Left renal cortex interstitium (tissue), 4 donors: ENCODE measurements at places on chromosomes 2 and 18. TPM values are rescaled to one million over a fixed set of nuclear protein-coding genes. Genes with fewer than 3 reads are reported as not detected.

- peak; percentile 85 for DNase-seq
Observed at GRCh38 chr2:39436592-39437521, at the start of gene MAP4K3. Gene MAP4K3, minus strand, starts transcription at chr2:39437285. Its CDS starts 298 bp downstream, at chr2:39436987.

GRCh38 chr2:176285321-176285720, 16.1 kb downstream of the MTX2 start:
- DNase-seq = no peak

DNA sequence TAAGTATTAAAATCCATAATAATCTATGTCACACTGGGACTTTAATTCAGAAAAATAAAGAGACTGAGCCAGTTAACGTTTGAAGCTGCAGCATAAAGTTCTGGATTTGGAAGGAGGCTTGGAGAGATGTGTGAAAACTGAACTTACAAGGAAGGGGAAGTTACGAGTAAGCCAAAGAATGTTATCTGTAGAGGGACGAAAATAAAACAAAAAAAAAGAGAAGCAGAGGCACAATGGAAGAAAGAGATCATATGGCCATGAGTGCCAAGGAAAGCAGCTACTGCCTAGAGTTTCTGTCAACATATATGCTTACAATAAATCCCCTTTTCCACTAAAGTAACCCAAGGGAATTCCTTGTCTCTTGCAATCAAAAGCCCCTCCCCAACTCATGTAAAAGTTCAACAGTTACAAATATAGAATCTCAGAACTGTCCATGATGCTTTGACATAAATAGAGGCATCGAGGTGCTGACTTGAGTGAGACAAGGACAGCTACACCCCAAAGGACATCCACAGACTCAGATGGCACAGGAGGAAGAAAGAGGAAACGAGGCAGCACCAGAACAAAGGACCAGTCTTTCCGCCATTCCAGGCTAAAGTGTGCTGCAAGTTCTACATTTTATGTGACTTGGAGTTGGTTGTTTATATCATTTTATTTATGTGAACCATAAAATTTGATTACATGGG, 16.1 kb upstream of the ARL5A start:
- no peak for DNase-seq

GRCh38 chr2:75465317-75465984, 95.3 kb downstream of the EVA1A start:
- no peak for DNase-seq

DNA sequence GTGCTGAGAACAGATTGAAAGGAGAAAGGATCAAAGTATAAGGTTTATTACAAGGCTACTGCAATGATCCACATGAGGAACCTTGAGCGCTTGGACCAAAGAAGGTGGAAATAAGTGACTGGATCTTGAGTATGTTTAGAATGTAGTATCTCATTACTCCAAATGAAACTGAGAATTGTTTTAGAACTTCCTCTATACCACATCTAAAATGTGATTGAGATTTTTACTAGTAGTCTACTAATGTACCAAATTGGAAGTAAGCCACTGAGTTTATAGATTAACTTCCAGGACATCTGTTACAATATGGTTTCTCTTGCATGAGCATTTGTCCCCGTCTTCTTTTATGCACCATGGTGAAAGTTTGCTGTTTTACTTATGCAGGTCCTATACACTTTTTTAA, 300.5 kb downstream of the SUCLG1 start:
- DNase-seq = no peak

DNA sequence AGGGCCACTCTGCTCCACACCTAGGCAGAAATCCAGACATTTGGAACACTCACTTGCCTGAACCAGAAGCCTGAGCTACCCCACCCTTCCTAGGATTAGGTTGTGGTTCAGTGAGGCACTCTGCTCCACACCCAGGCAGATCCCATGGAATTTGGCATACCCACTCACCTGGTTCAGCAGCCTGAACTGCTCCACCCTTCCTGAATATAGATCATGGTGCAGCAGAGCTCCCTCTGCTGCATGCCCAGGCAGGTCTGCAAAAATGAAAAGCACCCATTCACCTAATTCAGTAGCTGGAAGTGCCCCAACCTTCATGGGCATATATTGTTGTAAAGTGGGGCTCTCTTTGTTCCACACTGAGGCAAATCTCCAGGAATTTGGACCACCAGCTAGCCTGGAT, 185.1 kb upstream of the CNTNAP5 start:
- DNase-seq = no peak

GRCh38 chr2:198817536-198817935, 640.2 kb downstream of the SATB2 start:
- no peak for DNase-seq

DNA sequence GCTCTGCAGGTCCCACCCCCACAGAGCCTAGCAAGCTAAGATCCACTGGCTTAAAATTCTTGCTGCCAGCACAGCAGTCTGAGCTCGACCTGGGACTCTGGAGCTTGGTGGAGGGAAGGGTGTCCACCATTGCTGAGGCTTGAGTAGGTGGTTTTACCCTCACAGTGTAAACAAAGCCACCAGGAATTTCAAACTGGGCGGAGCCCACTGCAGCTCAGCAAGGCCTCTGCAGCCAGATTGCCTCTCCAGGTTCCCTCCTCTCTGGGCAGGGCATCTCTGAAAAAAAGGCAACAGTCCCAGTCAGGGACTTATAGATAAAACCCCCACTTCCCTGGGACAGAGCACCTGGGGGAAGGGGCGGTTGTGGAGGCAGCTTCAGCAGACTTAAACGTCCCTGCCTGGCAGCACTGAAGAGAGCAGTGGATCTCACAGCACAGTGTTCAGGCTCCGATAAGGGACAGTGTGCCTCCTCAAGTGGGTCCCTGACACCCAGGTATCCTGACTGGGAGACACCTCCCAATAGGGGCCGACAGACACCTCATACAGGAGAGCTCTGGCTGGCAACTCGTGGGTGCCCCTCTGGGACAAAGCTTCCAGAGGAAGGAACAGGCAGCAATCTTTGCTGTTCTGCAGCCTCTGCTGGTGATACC, 20.0 kb upstream of the NEMP2 start:
- no peak for DNase-seq

DNA sequence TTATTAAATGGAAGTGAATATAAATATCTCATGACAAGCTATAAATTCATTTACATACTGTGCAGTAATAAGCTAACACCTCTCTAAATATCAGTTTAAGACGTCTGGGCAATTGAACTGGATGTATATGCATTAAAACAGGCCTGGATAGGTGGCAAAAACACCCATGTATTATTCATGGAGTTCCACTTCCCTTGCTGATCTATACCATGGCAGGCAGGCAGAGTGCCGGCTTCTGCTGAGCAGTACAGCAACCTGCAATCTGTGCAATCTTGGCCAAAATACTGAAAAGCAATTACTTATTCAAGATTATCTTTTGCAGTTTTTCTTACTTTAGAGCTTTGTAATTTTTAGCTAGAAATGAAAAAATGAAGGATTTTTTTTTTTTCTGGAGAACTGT, 112.1 kb upstream of the PIEZO2 start:
- DNase-seq = no peak

DNA sequence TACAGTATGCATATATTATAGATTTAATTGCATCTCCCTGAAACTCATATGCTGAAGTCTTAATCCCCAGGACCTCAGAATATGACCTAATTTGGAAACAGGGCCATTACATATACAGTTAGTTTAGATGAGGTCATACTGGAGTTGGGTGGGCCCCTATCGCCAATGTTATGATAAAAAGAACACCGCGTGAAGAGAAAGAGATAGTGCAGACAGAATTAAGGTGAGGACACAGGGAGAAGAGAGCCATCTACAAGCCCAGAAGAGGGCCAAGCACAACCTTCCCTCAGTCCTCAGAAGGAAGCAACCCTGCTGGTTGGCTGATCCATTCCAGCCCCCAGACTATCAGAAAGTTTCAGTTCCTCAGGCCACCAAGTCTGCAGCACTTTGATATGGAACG, 311.9 kb upstream of the RAB6C start:
- no peak for DNase-seq

GRCh38 chr2:23756593-23757292, 170.2 kb downstream of the ATAD2B start:
- no peak for DNase-seq

FAM110C gene
- 11.4 TPM for polyA plus RNA-seq

NDC80 gene
- polyA plus RNA-seq = 25.8 TPM

ABCB11 gene
- 0.27 TPM for polyA plus RNA-seq

RTKN gene
- polyA plus RNA-seq = 67.5 TPM

CRYGD gene
- not detected for polyA plus RNA-seq

GPAT2 gene
- 5.0 TPM for polyA plus RNA-seq
